ENCODE measurements at places on chromosomes 6 and 20.
A peak's percentile ranks its signal among the peaks of the same experiment; 100 is the strongest.

- no peak for DNase-seq
Observed at GRCh38 chr6:169158691-169159090, 95.0 kb downstream of the THBS2 start.

DNA sequence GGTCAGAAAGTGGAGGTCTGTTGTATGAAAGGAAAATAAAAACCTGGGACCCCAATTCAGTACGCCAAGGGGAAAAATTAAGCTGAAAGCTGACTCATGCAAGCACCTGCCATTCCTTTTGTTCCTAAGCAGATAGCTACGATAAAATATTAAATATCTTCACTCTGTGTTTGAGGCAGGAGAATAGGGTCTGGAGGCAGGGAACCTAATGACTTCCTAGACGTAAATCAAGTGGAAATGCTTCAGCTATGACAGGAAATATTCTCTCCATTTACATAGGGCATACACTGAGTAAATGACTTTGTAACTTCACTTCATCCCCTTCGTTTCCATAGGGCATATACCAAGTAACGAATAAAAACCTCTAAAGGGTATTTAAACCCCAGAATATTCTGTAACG is 41.0 kb upstream of the IFNGR1 start:
- no peak for DNase-seq

- DNase-seq = peak; percentile 17
Observed at GRCh38 chr6:116695401-116695800, 14.4 kb downstream of the KPNA5 start.

- no peak for DNase-seq
Observed at GRCh38 chr6:63349401-63349800, 29.6 kb upstream of the LGSN start.

- DNase-seq = no peak
Observed at GRCh38 chr6:29414588-29414987, at the start of gene OR12D1. TSS of gene OR12D1 (plus strand) at chr6:29414928.

GRCh38 chr20:62879275-62880146 is 17.9 kb upstream of the TCFL5 start:
- DNase-seq = no peak

- no peak for DNase-seq
Observed at GRCh38 chr6:8268606-8269005, 166.3 kb upstream of the EEF1E1 start.

DNA sequence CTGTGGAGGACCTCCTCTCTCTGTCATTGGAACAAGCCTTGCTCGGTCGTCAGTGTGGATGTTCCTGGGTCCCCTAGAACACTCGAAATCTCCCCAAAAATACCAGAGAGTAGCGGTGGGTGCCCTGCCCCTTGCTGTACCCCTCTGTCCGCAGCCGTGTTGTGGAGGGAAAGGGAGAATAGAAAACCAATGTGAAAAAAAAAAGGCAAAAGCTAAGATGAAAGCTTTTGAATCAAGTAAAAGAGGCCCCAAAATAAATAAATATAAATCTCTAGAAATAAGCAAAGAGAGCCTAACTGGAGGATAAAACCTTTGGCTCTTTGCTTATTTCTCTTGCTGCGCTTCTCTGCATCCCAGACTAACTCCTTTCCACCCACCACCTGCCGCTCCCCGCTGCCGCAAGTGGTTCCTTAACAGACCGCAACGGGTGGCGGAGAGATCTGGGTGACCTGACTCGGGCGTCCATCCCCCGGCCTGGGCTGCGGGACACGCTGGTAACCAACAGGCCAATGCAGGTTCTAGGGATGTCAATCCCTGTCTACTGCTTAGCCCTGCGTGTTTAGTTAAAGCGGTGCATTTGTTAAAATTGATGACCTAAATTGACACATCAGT is 110.0 kb downstream of the GPX5 start:
- no peak for DNase-seq

GRCh38 chr6:4397307-4397706 is 261.9 kb upstream of the ECI2 start:
- no peak for DNase-seq

DNA sequence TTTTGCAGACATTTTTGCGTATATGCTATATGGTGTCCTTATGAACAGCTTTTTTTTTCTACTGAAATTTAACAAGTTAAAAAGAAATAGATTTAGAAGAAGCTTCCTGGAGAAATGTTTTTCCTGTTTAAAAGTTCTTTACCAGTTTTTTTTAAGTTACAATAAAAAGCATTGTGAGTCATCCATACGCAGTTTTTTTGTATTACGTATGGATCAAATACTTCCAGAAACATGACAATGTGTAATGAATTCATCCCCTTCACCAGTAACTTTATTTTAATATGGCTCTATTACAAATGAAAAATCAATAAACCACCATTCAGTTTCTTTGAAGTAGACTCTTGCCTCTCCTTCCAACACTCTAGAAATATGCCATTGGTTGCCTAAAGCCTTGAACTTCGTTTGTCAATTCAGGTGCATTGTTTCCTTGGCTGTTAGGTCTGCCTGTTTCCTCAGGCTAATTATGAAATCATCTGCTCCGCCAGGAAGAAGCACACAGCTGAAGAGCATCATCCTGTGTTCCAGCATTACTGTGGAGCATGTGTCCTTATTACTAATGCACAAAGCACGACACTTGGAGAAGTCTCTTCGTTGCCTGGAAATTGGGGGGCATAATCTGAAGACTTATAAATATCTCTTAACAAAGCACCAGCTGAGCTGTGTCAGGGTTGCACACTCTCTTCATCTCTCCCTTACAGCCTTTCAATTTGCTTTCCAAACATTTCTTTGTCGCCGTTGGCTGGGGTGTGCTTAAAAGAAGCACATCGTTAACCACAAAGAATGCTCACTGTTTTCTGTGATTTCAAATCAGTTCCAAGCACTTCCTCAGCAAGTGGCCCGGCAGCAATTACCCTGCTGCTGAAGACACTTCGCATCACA is 9.6 kb downstream of the MOXD1 start:
- no peak for DNase-seq

DNA sequence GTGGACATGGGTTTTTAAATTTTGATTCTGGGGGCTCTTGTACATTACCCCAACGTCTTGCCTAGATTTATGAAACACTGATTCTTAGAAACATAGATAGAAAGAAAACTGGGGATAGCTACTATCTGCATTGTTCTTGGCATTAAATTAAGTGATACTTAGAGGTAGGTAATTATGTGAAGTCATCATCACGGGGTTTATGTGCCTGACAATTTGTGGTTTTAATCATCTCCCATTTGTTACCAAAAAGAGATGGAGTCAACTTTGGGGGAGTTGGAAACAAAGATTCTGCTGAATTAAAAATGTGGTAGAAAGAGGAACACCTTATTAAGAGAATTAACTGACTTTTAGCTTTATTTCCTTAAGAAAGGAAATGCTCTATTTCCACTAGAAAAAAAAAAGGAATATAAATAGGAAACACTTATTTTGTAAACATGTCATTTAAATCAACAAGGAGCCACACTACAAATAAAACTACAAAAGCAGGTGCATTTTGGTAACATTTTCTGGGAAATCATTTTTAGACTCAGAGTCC is 5.6 kb downstream of the TNFAIP3 start:
- no peak for DNase-seq

DNA sequence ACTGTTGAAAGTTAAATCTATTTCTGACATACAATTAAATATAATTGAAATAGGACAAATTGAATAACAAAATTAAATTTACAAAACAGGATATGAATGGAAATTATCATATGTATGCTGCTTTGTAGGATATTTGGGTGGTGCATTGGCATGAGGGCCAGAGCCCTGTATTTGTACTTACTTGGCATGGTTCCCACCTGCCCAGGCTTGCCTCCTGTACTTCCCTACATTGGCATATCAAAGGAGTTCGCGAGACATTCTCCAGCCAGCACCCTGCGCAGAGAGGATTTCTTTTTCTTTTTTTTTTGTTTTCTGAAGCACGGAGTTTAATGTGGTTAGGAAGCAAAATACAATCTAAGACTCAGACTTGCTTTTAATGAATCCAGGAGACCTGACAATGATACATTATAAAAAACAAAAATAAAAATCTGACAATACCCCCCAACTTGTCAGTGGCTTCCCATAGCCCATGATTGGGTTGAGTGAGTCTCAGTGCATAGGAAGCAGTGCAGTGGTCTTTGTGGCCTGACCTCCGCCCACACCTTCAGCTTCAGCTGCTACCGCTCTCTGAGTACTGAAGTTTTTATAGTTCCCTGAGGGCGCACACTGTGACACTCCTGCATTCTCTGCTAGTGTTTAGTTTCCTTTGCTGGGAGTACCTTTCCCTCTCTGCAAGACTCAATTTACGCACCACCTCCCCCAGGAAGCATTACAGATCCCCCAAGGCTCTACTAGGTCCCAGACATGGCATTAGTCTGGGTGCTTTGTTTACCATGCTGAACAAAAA is 440.8 kb downstream of the UTRN start:
- DNase-seq = no peak

DNA sequence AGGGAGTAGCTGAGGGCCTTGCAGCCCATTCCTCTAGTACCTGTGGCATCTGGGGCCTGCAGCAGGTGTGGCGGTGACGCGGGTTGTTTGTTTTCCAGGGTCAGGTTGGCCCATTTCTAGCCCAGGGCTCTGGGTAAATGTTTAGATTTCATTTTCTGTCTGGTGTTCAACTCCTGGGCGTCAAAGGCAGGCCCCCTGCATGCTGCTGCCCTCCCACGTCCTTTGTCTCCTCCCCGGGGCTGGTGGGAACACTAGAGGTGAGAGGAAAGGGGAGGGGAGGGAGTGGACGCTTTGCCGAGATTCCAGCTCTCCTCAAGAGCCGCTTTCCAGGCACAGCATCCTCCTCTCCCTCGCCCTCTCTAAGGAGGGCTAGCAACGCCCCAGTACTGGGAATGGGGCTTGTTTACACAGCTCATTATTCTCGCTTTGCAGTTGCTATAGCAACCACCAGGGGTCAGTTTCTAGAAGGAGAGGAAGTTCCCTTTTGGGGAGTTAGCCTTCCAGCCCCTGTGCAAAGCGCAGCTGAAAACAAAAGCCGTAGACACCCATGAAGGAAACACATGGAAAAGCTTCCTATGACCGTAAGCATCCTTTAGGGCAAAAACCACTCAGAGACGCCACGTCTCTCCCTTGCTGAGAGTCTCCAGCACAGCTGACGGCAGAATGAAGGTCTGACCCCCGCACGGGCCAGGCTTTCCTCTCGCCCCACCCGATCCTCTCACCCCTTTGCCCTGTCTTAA is 170.6 kb downstream of the LY86 start:
- DNase-seq = peak; percentile 74

DNA sequence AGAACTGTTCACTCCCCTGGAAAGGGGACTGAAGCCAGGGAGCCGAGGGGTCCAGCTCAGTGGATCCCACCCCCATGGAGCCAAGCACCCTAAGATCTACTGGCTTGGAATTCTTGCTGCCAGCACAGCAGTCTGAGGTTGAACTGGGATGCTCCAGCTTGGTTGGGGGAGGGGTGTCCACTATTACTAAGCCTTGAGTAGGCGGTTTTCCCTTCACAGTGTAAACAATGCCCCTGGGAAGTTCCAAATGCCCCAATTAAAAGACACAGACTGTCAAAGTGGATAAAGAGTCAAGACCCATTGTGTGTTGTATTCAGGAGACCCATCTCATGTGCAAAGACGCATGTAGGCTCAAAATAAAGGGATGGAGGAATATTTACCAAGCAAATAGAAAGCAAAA is 150.2 kb downstream of the LPA start:
- no peak for DNase-seq

DNA sequence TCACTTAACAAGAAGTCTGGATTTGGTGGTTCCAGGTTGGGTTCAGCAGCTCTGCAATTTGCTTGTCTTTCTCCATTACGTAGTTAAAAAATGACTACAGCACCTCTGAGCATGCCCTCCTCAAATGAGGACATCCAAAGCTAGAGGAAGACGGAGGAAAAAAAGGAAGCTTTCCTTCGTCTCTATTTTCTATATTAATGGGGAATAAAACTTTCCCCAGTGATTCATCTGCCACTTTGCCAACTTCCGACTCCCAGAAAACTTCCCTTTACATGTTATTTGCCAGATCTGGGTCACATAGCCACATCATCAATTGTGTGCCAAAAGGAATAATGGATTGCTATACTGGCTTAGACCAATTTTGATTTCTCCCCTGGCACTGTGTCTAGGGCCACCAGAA is 69.5 kb downstream of the ZFAND3 start:
- DNase-seq = peak; percentile 6

DNA sequence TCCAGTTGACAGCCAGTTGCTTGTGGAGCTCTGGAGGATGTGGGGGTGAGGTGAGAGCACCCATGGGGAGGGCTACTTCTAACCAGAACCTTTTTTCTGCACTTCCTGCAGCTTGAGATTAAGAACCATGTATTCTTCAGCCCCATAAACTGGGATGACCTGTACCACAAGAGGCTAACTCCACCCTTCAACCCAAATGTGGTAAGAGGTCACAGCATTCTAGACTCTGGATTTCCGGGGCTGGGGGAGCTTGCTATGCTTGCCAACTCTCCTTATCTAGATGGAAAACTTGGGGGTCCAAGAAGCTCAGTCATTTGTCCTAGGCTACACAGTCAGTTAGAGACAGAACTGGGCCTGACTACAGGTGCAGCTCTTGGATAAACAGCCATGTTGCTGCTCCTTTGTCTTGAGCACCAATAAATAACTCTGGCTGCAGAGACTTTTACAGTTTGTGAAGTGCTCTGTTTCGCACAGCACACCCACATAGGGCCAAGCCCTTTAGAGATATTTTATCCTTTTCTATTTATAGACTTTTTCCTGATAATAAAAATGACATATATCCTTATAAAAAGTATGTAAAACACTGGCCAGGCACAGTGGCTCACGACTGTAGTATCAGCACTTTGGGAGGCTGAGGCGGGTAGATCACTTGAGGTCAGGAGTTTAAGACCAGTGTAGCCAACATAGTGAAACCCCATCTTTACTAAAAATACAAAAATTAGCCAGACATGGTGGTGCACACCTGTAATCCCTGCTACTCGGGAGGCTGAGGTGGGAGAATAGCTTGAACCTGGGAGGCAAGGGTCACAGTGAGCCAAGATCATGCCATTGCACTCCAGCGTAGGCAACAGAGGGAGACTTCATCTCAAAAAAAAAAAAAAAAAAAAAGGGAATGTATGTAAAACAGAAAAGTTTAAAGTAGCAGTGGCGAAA is 10.6 kb upstream of the IFT52 start:
- no peak for DNase-seq

DNA sequence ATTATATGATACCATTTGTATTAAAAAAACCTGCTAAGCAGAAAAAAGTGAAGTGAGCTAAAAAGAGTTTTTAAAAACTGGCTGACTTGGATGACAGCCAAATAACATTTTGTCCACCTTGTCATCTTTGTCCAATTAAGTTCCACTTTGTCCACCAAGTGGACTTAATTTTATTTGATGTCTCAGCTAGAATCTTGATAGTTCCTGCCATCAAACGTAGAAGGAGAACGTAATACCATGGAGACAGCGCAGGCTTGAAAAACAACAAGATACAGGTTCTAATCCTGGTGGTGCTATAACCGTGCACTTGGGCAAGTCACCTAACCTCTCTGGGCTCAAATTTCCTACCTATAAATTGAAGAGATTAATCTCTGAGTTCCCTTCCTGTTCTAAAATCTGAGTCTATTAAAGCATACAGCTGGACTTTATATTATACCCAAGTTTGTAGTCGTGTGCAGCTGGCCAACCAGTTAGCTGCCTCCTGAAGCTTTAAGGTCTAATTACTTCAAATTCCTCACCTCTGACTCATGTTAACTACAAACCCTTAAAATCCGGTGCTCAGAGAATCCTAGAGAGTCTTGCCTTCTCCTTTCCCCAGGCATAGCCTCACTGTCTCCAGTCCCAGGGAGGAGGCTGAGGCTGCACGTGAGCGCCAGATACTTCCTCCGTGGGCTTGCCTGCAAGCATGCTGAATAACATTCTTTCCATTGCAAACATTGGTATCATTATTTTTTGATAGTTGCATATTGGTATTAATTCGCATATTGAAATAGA is 16.8 kb downstream of the TMEM244 start:
- DNase-seq = no peak

GRCh38 chr6:170049641-170050561 is 241.0 kb downstream of the DLL1 start:
- DNase-seq = peak; percentile 91
